ENCODE measurements at places on chromosomes 11 and 22.

- no peak for DNase-seq
Measured at GRCh38 chr22:39453765-39454378, 2.9 kb upstream of the MGAT3 start.

DNA sequence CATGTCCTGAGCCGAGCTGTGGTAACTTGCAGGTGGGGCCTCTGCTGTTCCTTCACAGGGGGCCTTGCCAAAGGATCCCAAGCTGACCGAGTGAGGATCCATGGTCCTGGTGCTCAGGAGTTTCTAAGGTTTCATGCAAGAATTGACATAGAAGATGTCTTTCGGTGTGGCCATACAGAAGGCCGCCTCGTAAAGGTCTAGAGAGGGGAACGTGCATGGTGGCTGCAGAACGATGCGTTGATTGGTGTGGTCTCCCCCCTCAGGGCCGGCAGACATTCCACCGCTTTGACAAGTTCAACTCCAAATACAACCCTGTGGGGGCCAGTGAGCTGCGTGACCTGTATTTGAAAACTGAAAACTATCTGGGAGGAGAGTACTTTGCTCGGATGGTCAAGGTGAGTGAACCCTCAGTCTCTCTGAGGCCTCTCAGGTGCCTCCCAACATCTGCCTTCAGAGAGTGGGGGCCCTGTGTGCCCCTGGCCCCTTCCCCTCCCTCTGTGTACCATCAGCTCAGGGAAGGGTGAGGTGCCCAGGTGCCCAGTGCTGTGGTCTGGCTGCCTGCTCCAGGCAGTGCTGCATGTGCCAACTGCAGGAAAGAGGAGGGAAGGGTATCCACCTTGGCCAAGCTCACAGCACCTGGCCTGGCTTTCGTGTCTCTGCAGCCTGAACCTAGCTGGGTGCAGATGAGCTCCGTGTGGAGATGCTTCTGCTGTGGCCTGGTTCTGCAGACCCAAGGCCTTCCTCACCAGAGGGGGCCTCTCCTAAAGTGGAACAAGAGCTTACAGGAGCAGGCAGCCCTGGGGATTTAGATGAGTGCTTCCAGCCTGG is 39.8 kb downstream of the AMPD3 start:
- DNase-seq: no peak

DNA sequence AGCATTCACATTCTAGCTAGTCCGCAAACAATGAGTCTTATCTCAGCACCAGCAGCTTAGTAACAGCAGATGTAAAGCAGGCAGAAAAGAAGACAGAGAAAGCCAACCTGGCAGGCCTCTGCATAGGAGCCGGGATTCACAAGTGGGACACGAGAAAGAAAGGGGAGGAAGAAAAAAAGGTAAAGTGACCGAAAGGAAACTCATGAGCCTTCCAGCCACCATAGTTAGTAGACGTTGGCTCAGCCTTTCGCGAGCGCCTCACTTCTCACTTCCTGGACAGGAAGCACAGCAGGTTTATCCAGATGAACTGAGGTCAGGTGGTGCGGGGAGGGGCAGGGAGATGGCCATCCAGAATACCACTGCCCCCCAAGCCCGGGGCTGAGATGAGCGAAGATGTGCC is 19.7 kb upstream of the KAT5 start:
- DNase-seq: no peak

DNA sequence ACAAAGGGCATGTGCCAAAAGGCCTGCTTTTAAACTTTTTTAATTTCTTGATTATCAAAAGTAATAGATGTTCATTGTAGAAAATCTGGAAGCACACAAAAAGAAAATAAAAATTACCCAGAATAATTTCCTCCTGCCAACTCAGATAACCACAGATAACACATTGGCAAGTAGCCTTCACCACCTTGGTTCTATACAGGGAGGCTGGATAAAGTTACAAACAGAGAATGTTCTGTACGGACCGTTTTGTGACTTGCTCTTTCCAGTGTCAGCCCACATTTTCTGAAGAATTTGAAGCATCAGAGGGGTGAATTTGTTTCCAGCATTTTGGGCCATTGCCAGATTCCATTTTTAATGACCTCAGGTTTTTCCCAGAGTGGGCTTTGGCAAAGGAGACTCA is 23.5 kb downstream of the TUG1 start:
- no peak for DNase-seq
